AG09319 (cell line): ENCODE measurements at places on chromosomes 12 and 14.

DNA sequence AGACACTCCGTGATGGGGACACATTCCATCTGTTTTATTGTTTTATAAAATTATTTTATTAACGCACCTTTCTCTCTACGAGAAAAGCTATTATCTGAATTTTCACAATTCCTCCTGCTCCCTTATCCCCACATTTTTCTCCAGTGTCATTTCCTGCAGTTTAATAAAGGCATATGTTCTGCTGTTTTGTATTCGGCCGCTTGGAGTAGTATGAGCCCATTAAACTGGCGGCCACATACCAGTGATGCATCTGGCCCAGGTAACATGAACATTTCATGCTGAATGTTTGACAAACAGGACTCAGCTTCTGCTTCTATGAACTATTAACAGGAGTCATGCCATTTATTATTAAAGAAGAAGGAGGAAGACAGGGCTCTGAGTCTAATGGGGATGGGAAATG is 511.0 kb downstream of the TMEM121 start:
- no peak for DNase-seq

- DNase-seq = peak; percentile 92
Measured at GRCh38 chr12:124914392-124915238, at the start of gene UBC. Gene UBC (minus strand): TSS chr12:124914650. CDS start chr12:124913771, 879 bp downstream.

DNA sequence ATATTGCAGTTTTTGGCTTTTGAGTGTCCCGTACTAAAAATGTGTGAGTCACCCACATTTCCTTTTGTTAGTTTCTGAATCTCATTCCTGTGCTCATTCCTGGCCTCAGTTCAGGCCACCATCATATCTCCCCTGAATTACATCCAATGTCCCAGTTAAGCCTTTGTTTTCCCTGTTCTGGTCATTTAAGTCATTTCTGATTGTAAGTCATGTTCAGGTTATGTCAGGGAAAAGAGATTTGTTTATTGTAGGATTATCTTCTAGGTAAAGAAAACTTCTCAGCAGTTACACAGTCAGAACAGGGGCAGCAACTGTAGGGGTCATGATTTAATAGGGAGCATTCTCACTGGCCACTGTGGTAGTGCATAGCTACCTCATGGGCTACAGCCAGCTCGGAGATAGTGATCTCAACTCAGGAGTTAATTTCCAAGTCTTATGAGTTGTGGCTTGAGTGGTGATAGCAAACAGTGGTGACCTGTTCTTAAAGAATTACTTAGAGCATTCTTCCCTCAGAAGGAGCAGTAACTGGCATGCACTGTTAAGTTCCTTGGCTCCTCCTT is 6.7 kb downstream of the DDX47 start:
- peak; percentile 64 for DNase-seq

- no peak for DNase-seq
Measured at GRCh38 chr14:51550636-51551035, 101.1 kb upstream of the FRMD6 start.

GRCh38 chr12:124469193-124469888 is 98.1 kb downstream of the NCOR2 start:
- no peak for DNase-seq

- DNase-seq = no peak
Measured at GRCh38 chr12:10361622-10362021, 28.2 kb downstream of the KLRK1 start.

GRCh38 chr12:50545213-50545612 is 40.4 kb downstream of the DIP2B start:
- no peak for DNase-seq

- DNase-seq = no peak
Measured at GRCh38 chr12:32344047-32344446, 55.3 kb upstream of the FGD4 start.

DNA sequence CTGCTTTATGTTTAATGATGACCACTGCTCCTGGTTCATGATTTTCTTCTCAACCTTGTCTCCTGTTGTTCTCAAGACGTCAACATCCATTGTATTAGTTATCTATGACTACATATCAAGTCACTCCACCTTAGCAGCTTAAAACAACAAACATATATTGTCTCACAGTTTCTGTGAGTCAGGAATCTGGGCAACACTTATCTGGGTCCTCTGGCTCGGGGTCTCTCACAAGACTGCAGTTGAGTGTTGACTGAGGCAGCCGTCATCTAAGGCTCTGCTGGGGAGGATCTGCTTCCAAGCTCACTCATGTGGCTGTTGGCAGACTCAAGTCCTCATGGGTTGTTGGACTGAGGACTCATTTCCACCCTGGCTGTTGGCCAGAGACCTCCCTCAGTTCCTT is 27.3 kb upstream of the FRS2 start:
- DNase-seq = no peak

DNA sequence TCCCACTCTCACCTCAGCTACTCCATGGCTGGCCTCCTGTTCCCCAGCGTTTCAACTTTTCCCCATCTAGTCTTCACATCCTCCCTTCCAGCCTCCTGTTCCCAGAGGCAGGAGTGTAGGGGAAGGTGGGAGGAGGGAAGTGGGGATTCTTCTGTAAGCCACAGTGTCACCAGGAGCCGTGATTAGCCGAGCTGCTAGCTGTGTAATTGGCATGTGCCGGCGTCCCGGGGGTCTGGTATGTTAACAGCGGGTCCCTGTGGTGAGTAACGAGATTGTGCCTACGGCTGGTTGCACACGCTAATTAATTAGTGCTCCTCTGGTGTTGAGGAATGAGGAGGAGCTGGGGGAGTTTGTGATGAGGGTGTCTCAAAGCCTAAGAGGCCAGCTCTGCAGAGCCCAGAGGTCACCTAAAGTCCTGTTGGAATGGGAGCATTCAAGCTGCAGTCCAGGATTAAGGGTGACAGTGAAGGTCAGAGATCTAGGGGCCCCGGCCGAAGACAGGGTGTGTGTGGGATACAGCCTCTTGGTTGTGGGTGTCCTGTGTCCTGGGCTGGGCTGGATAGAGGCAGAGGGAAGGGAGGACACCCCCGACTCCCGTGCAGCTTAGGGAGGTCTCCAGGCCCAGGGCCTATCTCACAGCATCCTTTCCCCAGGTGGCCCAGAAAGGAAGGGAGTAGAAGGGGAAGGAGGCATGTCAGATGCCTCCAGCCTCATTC is 10.0 kb upstream of the CALCOCO1 start:
- DNase-seq = no peak

GRCh38 chr12:65952737-65953209 is 128.5 kb downstream of the HMGA2 start:
- no peak for DNase-seq

DNA sequence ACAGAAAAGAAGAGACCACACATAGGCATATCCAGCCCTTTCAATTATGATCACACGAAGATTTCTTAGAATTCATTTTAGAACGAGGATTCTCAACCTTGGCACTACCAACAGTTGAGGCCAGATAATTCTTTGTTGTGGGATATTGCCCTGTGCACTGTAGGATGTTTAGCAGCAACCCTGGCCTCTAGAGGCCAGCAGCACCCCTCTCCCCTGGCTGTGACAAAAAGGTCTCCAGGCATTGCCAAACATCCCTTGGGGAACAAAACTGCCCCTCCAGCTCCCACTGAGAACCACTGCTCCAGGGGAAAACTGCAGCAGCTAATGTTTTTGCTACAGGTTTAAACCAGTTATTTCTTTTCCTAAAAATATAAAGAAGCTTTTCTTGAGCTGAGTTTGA is 7.1 kb downstream of the NT5DC3 start:
- no peak for DNase-seq

DNA sequence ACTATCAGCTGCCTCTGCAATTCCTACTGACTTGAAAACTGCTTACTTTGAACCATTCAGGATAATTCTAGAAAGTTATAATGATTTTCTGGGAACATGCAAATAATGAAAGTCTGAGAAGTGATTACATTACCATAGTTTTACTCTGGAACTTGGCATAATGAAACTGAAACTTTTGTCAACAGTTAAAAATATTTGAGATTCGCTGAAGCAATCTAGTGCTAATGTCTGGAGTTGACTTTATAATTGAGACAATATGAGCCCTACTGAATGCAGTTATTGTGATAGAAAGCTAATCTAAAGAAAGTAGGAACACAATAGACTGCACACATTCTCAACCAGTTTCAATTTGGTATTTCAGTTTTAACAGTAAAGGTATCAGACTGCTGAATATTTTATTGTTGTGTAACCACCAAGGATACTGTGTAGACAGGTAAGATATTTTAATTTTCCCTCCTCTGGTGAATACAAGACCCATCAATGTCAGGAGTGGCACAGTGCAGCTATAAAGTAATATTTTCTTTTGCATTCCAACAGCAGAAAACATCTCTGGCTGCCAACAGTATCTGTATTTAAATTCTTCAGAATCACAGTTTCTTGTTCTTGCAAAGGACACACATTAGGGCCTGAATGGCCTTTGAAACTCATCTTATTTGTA is 483.5 kb downstream of the ATP23 start:
- DNase-seq = no peak

- peak; percentile 7 for DNase-seq
Measured at GRCh38 chr12:54853933-54854538, at the start of gene MUCL1. Gene MUCL1 (plus strand): TSS chr12:54854516. CDS start chr12:54854583, 67 bp downstream.

- no peak for DNase-seq
Measured at GRCh38 chr12:6231359-6232268, 31.4 kb downstream of the CD9 start.

GRCh38 chr14:58776516-58776915 is 138.8 kb downstream of the DACT1 start:
- DNase-seq = no peak

DNA sequence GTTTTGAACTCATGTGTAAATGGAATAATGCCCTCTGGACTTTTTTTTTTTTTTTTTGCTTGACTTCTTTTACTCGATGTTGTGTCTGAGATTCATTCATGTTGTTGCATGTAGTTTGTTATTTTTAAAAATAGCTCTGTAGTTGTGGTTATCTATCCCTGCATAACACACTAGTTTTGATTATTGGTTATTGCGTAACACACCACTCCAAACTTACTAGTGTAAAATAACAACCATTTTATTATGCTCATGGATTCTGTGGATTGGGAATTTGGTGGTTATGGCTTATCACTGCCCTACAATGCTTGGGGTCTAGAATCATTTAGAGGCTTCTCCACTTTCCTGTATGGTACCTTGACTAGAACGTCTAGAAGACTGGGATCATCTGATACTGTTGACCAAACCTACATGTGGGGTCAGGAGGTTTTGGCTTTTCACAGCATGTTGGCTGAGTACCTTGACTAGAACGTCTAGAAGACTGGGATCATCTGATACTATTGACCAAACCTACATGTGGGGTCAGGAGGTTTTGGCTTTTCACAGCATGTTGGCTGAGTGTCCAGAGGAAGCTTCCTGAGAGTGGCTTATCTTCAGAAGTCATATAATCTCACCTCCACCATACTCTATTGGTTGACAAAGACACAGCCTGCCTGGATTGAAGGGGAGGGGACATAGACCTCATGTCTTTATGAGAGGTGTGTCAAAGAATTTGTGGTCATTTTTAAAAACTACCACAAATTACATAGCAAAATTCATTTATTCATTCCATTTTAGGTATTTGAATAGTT is 11.6 kb downstream of the VRK1 start:
- DNase-seq = no peak

GRCh38 chr14:54804538-54805041 is 98.0 kb downstream of the GCH1 start:
- DNase-seq = no peak

DNA sequence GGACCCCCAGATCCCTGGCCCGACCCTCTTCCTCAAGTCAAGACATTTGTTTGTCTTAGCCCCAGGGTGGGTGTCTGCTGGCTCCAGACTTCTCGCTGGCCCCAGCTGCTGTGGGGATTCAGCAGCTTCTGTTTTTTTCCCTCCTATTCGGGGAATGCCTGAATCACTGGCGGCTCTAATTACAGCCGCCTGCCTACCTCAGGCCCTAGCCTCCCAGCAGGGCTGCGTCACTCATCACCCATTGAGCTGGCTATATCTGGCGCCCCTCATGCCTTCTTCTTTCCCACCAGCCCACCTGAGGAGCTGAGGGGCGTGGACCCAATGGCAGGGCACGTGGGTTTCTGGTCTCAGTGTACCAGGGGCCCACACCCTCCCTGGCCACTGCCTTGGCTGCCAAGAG is 10.1 kb downstream of the KRT80 start:
- no peak for DNase-seq

DNA sequence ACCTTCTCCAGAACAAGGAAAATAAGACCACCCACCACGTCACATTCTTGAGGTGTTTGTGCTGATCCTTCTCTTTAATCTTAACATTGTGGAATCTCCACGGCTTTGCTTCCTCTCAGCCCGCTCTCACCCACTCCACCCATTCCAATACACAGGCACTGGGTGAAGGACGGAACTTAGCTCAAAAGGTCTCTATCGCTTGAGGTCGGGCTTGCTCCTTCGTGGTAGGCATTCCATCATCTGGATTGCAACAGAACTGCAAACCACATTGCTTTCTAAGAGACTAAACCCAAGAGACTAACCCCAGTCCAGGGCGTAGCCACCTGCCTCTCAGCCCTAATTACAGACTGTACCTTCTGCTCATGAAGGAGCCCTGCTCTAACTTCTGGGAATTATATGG is 24.0 kb upstream of the MDM2 start:
- DNase-seq = no peak

GRCh38 chr14:88590173-88590572 is 27.3 kb downstream of the ZC3H14 start:
- no peak for DNase-seq

DNA sequence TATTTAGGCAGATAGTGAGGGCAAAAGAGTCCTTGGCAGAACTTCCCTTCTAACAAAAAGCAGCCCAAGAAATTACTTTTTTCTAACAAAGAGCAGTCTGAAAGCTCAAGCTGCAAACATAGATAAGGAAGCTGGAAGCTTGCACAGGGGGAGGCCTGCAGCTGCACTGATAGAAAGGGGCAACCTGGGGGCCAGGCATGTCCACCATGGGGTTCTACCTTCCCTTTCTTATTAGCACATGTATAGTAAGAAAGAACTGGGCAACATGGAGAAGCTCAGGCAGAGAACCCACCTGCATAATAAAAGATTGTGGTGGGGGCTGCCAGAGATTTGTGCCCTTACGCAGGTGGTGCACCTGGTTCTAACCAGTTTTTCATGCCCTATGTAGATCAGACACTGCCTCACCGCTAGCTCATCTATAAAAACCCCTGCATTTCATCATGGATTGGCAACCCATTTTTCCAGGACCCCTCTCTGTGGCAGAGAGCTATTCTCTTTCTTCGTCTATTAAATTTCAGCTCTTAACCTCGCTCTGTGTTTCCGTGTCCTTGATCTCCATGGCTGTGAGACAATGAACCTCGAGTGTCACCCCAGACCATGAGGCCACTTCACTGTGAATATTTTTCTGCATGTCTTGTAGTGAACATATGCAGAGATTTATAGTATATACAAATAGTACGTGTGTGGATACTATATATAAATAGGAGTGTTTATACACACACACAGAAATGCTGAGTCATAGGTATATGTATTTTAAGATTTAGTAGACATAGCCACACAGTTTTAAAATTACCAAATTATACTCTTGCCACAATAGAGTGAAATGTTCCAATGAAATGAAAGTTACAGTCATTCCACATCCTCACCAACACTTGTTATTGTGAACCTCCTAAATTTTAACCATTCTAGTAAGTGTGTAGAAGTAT is 53.0 kb downstream of the PEX5 start:
- no peak for DNase-seq

DNA sequence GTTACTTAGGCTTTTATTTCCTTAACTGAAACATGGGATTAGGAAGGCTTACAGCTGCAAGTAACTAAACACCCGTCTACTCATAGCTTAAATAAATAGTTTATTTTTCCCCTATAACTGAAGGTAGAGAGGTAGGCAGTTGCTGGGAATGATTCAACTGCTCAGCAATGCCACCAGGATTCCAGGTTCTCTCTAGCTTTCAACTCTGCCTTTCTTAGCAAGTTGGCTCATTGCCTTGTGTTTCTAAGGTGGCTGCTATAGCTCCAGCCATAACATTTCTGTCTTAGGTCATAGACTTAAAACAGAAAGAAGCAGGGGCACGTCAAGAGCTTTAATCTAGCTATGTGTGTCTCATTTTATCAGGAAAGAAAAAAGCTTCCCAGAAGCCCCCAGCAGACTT is 103.7 kb upstream of the MDM1 start:
- no peak for DNase-seq
